NCI-H69 (cell line): ENCODE measurements at places on chromosomes 2 and 18.

GRCh38 chr2:127945281-127945680 is 59.5 kb upstream of the AMMECR1L start:
- DNase-seq = no peak

DNA sequence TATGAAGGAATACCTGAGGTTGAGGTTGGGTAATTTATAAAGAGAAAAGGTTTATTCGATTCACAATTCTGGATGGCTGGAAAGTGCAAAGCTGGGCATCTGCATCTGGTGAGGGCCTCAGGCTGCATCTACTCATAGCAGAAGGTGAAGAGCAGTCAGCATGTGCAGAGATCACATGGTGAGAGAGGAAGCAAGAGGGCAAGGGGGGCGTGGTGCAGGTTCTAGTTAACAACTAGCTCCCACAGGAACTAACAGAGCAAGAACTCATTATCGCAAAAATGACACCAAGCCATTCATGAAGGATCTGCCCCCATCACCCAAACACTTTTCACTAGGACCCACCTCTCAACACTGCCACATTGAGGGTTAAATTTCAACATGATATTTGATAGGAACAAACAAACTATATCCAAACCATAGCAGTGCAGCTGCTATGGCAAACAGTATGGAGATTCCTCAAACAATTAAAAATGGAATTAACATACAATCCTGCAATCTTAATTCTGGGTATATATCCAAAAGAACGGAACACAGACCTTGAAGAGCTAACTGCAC is 72.8 kb upstream of the LDLRAD4 start:
- peak; percentile 18 for DNase-seq

GRCh38 chr2:208142240-208142924 is 3.6 kb downstream of the CRYGB start:
- peak; percentile 90 for DNase-seq

DNA sequence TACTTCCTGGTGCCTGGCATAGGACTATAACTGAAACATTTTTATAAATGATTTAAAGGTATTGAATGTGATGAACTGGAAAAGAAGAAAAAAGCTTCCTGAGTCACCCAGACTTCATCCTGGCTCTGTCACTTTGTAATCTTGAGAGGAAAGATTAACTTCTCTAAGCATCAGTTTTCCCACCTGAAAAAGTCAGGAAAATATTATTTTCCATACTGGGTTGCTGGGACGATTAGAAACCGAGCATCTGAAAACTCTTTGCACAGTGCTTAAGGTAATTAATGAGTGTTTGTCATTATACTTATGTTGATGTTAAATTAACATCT is 71.8 kb downstream of the FMNL2 start:
- DNase-seq = no peak

DNA sequence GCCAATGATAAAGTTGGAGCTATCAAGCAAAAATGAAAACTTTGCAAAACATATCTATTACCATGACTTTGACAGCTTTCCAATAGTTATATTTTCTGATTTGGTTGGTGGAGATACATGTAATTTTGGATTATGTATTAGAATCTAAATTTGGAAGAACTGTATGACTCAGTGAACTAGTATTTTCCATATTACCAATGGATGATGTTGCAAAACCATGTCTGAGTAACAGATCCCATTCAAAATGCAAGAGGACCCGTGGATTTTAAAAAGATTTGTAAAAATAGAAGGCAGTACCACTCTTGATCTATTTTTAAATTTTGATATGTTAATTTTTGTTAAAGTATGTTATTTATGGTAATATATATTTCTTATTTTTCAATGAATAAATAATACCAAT is 83.0 kb downstream of the TAF4B start:
- DNase-seq = no peak

DNA sequence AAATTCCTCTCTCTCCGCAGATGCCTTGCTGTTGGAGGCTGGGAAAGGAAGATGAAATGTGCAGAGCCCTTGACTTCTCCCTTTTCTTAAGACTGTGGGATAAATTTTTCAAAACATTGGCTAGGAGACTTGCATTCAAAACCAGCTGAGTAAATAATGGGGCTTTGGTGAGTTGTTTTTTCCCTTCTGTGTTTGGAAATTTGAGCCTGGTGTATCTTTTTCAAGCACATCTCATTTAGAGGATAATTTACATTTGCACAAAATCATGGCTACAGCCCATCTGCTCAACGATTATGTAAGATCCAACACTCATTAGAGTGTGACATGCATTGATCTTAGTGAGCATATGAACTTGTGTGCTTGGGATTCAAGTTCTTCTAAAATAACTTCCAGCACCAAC is 112.1 kb upstream of the ATP8B1 start:
- DNase-seq = peak; percentile 99

DNA sequence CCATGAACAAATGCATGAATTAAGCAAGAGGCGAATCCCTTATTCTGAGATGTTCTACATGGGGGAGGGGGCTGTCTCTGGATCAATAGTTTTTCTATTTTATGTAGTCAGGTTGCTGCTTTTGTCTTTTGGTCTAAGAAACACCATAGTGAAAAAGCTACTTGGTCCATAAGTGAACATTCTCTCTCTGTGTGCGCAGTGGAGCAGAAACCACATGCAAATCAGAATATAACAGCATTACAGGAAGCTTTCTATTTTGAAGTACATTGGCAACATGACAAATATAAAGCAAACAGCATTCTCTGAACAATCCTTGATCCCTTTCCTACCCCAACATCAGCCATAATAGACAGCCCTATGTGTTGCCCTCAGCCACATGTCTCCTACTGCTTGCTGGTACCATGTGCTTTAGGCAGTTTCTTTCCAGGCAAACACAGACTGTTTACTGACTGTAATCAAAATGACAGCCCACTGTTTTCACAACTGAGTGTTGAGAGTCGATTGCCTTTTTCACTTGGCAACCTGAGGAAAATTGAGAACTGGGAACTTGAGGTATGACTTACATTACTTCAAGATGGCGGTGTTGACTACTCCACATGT is 10.6 kb downstream of the SCN3A start:
- DNase-seq = no peak

DNA sequence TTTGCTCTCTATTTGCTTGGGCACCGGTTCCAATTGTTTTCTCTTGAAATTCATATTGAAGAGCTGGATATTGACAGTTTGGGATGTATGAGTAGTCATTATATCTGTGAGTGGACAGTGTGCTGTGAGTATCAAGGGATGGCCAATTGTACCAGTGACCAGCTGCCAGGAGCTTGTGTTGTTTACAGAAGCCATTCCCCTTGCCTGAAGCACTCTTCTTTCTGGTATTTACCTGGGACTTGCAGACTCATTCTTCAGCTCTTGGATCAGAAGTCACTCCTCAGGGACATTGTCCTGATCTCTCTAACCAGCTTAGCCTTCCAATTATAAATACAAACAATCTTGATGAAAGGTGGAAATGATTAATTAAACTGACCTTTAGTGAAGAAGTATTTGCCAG is 438.3 kb upstream of the LRATD1 start:
- DNase-seq = peak; percentile 42

- DNase-seq = peak; percentile 28
These were observed 47.8 kb upstream of the DAPL1 start for GRCh38 chr2:158747281-158747680.
